Stimulated activated CD8-positive, alpha-beta memory T cell treated with anti-CD3 and anti-CD28 coated beads, Interleukin-12 subunit alpha, Interleukin-12 subunit beta, amount 100 ng/mL, for 4 hours (primary cell): ENCODE measurements at places on chromosomes 7 and 10.

- no peak for DNase-seq
Observed at GRCh38 chr7:141837683-141838082, 3.6 kb downstream of the PRSS37 start.

- no peak for DNase-seq
Observed at GRCh38 chr7:89775459-89775858, 378.8 kb upstream of the STEAP1 start.

DNA sequence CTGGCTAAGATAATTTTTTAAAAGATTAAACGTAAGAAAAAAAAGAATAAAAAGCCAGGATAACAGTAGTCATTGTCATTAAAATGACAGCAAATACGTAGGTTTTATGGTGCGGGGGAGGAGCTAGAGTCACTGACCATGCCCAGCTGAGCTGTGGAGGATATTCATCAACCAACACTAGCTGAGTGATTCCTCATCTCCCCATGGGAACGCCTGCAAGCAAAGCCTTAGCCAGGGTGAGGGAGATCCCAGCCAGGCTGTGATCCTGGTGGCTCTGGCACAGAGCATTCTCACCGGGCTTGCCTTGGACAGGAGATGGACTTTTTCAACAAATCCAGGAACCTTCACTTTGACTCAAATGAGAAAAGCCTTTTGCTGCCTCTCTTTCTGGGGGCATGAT lies 94.2 kb downstream of the HIP1 start:
- no peak for DNase-seq

- no peak for DNase-seq
Observed at GRCh38 chr7:32506266-32507054, 11.2 kb downstream of the AVL9 start.

GRCh38 chr7:92790992-92791391 lies 45.4 kb downstream of the CDK6 start:
- no peak for DNase-seq

DNA sequence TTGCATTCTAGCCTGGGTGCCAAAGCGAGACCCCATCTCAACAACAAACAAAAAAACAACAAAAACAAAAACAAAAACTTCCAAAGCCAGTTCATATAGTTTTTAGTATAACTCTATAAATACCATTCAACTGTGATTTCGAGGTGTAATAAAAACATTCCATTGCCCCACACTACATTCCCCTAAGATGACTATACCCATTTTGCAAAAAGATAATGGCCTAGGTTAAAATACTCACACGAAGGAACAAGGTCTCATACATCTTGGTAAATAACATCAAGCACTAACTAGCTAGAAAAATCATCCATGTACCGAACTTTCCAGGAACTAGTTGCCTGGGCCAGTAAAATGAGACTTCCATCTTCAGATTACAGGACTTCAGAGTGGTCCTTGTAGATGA lies 55.4 kb downstream of the GLI3 start:
- DNase-seq, result no peak

DNA sequence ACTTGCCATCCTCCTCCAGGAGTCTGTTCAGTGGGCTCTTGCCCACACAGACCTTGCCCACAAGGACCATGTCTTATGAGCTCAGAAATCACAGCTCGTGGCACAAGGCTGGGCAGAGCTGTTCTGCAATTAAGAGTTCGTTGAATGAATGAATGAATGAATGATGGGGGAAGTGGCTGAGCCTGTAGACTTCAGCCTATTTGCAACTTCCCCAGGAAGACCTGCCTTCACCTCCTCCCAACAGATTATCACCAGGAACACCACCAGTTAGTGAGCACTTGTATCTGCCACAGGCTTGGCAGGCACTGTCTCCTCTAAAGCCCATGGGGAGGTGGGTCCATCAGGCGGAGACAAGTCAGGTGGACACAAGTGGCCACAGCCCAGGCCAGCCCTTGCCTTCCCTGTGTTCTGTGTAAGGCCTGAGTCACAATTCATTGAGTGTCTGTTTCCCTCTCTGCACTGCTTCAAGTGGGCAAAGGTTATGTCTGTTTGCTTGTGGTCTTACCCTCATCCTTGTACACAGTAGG lies 1.8 kb upstream of the FGF8 start:
- no peak for DNase-seq

- DNase-seq, result no peak
Observed at GRCh38 chr10:98309366-98310355, 41.7 kb upstream of the LOXL4 start.

GRCh38 chr7:32206987-32207386 lies 136.8 kb upstream of the PDE1C start:
- DNase-seq, result no peak

DNA sequence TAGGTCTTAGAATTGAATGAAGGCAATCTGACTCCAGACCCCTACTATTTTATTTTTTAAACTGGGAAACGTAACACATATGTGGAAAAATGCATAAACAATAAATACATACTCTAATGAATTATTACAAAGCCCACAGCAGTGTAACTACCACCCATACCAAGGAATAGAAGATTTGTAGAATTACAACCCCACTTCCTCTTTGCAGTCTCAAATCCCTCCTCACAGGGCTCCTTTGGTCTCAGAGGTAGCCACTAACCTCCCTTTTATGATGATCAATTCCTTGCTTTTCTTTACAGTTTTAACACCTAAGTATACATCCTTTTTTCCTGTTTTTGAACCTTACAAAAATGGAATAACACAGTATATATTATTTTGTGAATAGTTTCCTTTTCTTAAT lies 6.7 kb upstream of the CCDC126 start:
- DNase-seq, result no peak
